ENCODE measurements at places on chromosomes 4 and X.

DNA sequence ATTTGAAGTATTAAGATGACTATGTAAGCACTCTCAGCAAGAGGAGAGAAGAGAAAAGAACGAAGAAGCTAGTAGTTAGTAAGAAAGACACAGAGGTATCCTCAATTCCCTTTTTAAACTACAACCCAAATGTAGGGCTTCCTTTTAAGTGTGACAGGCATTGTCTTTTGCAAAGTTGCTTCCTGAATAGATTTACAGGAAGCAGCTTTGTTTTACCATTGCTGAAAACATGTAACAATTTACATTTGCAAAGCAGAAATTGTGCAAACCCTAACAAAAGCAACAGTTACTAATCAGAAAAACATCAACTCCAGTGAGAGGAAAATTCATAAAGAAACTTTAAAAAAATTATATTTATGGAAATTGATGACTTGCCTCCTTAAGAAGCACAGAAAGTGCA, 96.4 kb downstream of the FAM13A start:
- DNase-seq, result no peak

DNA sequence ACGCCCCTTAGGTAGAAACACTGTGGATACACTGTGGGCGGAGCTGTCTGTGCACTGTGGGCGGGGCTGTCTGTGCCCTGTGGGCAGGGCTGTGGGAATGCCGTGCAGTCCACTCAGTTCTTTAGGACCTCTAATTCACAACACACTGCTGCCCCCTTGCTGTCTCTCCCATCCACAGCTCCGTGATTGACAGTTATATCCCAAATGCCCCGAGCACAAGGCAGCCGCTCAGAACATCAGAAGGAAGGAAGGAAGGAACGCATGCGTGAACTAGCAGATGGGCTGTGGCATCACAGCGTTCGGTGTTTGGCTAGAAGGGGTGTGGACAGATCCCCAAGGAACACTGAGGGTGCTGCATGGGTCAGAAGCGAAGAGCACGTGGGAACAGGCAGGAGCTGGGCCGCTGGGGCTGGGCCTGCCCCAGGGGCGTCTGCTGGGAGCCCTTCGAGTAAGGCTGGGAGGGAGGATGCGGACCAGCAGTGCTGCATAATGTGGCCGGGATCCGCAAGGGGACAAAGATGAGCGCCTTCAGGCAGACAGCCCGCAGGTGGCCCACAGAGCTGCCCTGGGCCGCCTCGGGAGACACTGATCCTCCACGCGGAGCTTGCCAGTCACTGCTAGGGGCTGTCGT, 29.8 kb downstream of the ACOX3 start:
- DNase-seq, result no peak

GRCh38 chr4:69493515-69493914, 2.2 kb downstream of the UGT2B4 start:
- DNase-seq, result no peak

DNA sequence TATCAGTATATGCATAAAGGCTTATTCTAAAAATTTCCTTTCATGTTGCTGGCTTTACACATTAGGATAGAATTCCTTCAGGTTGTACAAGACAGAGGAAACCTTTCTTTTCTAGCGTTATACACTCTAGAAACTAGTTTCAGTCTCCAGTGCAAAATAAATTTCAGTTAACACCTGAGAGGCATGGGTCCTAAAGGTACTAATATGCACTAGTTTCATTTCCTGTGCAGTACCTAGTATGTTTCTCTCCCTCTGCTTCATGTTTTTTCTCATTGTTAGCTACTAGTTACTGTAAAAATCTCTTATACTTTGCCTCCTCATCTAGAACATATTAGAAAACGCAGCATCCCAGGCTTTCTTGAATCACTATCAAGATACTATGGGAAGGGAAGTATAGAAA, 54.0 kb downstream of the SNX25 start:
- DNase-seq, result no peak
